ENCODE measurements at places on chromosomes 3 and 15.

GRCh38 chr3:178671377-178671776 is 135.1 kb downstream of the KCNMB2 start:
- DNase-seq: peak; percentile 50

- DNase-seq: no peak
Measured at GRCh38 chr3:15955968-15956367, 158.2 kb upstream of the ANKRD28 start.

DNA sequence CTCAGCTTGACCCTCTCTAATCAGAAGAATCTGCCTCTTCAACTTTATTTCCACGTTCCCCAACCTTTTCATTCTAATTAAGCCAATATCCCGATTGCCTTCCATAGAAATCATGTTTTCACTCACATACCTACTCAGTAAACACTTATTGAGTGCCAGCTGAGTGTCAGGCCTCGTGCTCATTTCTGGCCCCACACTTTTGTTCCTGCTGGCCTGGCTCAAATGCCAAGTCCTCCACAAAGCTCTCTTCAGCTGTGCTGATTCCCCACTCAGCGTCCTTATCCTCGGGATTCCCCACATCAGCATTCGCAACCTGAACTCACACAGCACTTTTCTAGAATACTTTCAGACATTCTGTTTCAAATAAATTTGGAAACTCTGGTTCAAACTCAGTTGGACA is 68.9 kb downstream of the THBS1 start:
- DNase-seq: no peak

DNA sequence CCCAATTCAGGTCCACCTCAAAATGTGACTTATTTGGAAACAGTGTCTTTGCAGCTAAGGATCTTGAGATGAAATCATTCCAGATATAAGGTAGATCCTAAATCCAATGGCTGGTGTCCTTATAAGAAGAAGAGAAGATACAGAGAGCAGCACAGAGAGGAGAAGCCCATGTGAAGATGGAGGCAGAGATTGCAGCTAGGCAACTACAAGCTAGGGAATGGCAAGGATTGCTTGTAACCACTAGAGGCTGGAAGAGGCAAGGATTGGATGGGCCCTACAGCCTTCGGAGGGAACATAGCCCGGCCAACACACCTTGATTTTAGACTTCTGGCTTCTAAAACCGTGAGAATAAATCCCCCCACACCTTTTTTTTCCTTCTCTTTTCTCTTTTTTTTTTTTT is 38.5 kb downstream of the SYN2 start:
- DNase-seq: no peak

- no peak for DNase-seq
Measured at GRCh38 chr15:39736412-39737195, 46.0 kb downstream of the FSIP1 start.

DNA sequence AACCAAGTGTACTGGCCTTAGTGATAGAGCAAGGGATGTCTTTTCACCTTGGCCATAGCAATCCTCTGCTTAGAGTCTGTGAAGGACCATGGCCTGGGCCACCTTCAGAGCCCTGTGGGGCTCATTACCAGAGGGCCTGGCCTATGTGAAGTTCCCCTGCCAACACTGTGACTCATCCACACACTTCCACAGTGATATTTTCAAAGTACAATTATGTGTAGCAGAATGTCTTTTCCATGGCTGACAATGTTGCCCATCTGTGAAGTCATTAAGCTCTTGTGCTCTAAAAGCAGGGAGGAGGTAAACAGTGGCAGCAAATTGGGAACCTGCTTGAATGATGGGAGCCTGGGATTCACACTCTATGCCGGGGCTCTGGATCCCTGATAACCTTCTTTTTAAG is 12.2 kb upstream of the CACNA1D start:
- DNase-seq: no peak

GRCh38 chr3:173857154-173857553 is 459.6 kb downstream of the NLGN1 start:
- DNase-seq: no peak

DNA sequence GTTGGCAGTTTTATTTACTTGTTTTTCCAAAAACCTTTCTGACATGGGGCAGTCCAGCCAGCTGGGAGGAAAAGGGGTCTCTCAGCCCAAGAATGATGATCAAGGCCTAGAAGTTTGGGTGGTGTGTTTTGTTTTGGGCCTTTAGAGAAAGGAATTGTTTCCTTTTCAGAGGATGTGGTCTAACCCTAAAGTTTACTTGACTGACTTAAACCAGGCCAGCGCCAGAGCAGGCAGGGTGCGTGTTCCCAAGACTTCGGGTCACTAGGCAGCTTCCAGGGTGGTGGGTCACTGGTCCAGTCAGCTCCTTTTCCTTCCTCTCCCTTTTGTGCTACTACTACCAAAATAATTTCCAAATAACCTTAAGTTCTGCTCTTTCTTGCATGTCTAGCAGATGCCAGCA is 4.9 kb downstream of the FLNB start:
- DNase-seq: no peak

DNA sequence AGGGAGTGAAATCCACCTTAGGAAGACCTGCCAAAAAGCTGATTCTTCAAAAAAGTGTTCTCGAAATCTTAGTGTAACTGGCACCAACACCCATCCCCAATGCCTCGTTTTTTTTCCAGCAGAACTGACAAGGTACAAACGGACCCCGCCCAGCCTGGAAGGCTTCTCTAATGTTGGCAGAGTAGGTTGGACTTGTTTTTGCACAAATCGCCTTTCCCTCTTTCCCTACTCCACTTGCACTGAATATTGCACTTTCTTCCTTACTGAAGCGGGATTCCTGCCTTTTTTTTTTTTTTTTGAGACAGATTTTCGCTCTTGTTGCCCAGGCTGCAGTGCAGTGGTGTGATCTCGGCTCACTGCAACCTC is 544 bp upstream of the TIMMDC1 start:
- DNase-seq: no peak

DNA sequence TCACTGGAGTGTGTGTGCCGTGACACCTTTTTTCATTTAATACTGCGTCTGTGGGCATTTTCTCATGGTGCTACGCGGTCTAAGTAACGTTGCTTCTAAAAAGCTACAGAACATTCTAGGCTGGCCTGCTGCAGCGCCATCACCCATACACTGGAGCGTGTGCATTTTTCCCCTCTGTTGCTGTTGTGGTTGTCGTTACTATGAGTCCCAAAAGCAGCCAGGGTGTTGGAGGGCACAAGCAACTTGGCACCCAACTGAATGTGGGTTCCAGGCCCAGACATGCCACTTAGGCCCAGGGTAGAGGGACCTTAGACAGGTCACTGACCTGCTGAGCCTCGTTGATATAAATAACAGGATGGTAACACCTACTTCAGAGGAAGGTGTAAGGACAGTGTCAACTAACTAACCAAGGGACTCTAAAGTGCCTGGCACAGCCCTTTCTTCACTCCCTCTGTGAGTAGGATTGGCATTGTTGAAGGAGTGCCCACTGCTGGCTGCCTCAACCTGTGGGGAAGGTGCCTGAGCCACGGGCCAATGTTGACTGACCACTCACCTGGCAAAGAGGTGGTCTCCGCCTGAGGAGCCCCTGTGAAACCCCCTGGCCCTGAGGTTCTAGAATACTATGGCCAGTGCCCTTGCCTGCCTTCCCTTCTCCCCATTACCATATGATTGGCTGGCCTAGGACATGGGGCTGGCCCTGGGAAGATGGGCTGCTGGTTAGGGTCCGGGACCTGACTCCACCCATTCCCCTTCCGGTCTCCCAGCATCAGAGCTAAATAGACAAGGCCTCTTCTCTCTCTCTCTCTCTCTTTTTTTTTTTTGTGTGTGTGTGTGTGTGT is 3.5 kb downstream of the CSK start:
- no peak for DNase-seq

- no peak for DNase-seq
Measured at GRCh38 chr3:41320953-41321641, 121.8 kb downstream of the CTNNB1 start.

GRCh38 chr3:171770689-171771620 is 39.3 kb downstream of the PLD1 start:
- DNase-seq: peak; percentile 57

DNA sequence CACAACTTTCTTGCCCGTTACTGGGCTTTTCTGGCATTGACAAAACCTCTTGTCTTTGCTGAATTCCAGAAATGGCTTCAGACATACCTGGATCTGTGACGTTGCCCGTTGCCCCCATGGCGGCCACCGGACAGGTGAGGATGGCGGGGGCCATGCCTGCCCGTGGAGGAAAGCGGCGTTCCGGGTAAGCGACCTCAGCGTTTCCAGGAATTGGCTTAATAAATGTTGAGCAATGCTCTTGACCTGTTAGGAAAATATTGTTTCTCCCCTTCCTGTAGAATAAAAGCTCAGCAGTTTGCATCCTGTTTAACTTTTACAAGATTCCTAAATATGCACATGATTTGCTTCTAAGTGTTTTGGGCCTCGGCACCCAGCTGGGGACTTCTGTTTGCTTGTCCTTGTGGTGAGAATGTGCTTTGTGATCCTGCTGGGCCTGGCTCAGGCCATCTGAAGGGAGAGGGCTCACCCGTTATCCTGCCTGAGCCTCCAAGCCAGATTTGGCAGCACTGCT is 46.7 kb downstream of the ARNT2 start:
- DNase-seq: no peak

- no peak for DNase-seq
Measured at GRCh38 chr3:47870156-47870555, 67.2 kb downstream of the DHX30 start.

- no peak for DNase-seq
Measured at GRCh38 chr3:71360764-71361163, 222.8 kb downstream of the FOXP1 start.
